ENCODE measurements at places on chromosomes 7 and 10. TPM values are rescaled to one million over a fixed set of nuclear protein-coding genes. Genes with fewer than 3 reads are reported as not detected.

Gene VSIR
- 73.6 TPM for polyA plus RNA-seq

Gene EIF5AL1
- 0.18 TPM for polyA plus RNA-seq

Gene MSMB
- not detected for polyA plus RNA-seq

Gene OPN1SW
- not detected for polyA plus RNA-seq

Gene NUTM2B
- polyA plus RNA-seq = 0.21 TPM
